RPMI7951 (cell line): ENCODE measurements at places on chromosomes 12 and 14. TPM values are rescaled to one million over a fixed set of nuclear protein-coding genes. Genes with fewer than 3 reads are reported as not detected.

The PPTC7 gene
- 1.8 and 3.0 TPM in 2 replicates for total RNA-seq

DNA sequence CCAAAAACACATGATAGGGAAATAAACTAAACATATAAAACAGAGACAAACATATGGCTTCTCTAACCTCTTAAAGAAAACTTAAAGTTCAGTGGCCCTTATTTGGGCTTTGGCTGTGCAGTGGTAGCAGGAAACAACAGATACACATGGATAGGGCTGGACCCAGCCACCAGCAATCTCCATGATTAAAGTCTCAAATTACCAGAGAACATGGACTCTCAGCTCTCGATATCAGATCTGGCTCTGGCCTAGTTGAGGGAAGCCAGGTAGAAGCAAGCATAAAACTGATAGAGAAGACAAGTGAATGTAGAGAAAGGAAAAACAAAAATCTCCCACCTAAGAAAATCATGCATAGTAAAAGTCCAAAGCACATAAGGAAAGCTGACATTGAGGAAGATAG lies 164.8 kb downstream of the ITPR2 start:
- no peak for DNase-seq

GRCh38 chr12:107522692-107523477 lies 162.7 kb upstream of the PWP1 start:
- no peak for DNase-seq

The CCDC59 gene
- 55.5 and 62.4 TPM in 2 replicates for total RNA-seq

The MGAT4C gene
- not detected in 2 replicates for total RNA-seq

DNA sequence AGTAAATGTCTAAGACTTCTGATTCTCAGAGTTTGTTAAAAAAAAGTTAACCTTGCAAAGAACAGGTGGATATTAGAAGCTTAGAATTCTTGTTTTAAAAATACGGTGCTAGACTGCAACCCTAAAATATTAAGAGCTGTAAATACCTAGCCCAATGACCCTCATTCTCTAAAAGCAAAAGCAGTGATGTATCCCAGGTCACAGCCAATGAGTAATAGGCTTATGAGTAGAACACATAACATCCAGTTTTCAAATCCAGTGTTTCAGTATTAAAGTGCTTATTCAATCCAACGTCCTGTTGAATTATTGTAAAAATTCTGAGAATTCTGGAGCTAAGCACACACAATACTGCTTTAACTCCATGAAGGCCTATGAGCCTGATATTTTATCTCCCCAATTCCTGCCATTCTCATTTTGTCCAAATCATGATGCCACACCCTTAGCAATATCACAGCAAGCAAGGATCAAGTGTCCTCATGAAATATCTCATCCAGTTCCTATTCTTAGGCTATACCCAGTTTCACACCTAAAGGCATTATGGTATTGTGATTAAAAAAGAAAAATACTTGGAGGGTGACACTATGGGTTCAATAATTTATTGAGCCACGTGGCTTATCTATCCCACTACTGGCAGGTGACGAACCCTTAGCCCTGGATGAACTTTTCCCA lies 15.3 kb upstream of the ARID4A start:
- DNase-seq, result no peak

GRCh38 chr14:56989359-56989758 lies 179.1 kb upstream of the OTX2 start:
- no peak for DNase-seq

The CLEC2B gene
- total RNA-seq, result 53.2 and 59.1 TPM in 2 replicates

- DNase-seq, result no peak
Measured at GRCh38 chr14:28762303-28762954, 4.2 kb upstream of the FOXG1 start.
